HuH-7.5 (cell line): ENCODE measurements at places on chromosomes 5 and 9.

- no peak for DNase-seq
Observed at GRCh38 chr5:61178702-61179101, 16.4 kb upstream of the SMIM15 start.

DNA sequence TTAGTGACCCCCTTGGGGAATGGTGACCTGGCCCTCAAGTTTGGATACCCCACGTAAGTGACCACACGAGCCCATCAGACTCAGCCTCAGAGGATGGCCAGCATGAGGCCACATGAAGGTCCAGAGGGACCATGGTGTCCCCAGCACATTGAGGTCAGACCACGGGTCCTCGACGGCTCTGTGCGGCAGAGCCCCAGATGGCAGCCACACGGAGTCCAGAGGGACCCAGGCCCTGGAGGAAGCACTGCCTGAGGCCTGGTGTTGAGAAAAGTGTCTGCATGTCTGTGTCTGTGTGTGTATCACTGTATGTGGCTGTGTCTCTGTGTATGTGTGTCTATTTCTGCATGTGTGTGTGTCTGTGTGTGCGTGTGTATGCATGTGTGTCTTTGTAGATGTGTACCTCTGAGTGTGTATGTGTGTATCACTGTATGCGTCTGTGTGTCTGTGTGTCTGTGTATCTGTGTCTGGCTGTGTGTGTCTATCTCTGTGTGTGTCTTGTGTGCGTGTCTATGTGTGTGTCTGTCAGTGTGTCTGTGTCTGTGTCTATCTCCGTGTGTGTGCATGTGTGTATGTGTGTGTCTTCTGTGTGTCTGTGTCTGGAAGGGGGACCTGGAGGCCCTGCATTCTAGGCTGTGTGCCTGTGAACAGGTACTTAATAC, 992 bp downstream of the LCNL1 start:
- DNase-seq, result no peak

- DNase-seq, result no peak
Observed at GRCh38 chr9:136901516-136902258, 15.4 kb downstream of the TRAF2 start.

DNA sequence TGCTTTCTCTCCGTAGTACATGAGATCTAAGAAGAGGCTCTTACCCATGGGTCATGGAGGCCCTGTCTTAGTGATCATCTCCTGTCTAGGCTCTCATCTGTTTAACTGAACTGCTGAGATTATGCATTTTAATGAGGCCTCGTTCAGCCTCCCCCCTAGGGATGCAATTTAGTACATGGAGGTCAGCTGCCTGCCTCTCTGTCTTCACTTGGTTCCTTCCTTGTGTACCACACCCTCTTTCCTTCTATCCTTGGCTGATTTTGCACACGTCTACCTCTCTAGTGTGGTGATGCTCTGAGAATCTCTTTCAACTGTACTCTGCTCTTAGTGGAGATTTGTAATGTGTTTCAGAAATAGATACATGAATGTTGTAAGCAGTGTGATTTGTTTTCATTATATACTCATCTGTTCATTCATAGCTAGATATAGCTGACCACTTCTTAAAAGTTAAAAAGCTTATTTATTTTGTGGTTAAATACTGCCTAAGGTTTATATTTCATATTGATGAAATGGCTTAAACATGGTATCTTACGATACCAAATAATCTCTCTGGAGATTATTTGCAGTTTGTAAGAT, 3.5 kb upstream of the ACTBL2 start:
- DNase-seq, result no peak
